ENCODE measurements at places on chromosomes 11 and 22.

GRCh38 chr11:48093795-48094642 lies 113.7 kb downstream of the PTPRJ start:
- DNase-seq: no peak

DNA sequence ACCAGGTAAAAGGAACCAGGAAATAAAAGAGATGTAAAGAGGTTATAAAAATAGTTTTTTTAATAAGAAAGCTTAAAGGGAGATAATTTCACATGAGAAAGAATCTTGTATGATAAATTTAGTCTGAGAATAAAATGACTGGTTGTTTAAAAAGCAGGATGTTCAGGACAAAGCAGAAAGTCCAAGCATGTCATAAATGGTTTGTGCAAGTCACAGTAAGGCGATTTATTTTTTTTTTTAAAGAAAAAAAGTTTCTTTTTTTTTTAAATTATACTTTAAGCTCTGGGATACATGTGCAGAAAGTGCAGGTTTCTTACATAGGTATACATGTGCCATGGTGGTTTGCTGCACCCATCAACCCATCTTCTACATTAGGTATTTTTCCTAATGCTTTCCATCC lies 30.8 kb downstream of the GLYATL2 start:
- no peak for DNase-seq

DNA sequence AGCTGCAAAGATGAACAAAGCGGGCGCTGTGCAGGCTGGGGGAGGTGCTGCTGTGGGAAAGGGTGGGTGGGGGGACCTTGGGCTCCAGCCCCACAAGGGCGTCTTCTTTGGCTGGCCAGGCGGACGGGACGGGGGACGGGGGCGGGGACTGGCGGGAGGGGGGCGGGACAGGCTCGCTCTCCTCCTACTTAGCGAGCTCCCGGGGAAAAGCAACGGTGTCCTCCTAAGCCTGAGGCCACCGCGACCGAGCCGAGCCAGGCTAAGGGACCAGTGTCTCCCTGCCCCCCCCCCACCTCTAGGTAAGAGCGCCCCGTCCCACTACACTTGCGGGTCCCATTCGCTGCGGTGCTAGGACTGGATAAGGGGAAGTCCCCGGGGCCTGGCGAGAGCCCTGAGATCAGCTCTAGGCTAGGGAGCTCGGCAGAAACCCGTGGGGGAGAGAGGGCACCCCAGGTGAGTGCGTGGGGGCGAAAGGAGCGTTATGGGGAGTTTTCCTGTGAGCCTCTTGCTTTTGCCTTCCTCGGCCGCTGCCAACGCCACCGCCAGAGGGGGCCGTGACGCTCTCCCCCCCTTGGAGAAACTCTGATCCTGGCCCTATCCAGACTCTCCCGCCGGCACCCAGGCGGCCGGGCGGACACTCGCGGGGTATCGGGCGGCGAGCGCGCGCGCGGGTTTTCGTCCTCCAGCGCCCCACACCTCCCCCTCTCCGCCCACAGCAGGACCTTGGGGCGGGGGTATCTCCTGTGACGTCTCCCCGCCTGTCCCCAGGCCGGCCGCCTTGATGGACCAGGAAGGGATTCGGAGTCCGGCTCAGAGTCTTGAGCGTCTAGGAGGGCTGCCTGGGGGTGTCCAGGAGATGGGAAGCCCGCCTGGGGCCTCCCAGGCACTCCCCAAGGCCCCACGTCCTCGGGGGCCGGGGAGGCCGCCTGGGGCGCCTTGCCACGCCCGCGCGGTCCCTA lies at the start of gene PHLDB1:
Gene PHLDB1, plus strand, starts transcription at position 215 of the 959 bp plus-strand sequence. CDS start 6,222 bp downstream, outside the sequence.
- no peak for DNase-seq

- DNase-seq: no peak
Measured at GRCh38 chr11:1916986-1917522, 2.4 kb upstream of the TNNT3 start.

GRCh38 chr11:50075856-50076255 lies 43.2 kb downstream of the OR4C45 start:
- DNase-seq: no peak

DNA sequence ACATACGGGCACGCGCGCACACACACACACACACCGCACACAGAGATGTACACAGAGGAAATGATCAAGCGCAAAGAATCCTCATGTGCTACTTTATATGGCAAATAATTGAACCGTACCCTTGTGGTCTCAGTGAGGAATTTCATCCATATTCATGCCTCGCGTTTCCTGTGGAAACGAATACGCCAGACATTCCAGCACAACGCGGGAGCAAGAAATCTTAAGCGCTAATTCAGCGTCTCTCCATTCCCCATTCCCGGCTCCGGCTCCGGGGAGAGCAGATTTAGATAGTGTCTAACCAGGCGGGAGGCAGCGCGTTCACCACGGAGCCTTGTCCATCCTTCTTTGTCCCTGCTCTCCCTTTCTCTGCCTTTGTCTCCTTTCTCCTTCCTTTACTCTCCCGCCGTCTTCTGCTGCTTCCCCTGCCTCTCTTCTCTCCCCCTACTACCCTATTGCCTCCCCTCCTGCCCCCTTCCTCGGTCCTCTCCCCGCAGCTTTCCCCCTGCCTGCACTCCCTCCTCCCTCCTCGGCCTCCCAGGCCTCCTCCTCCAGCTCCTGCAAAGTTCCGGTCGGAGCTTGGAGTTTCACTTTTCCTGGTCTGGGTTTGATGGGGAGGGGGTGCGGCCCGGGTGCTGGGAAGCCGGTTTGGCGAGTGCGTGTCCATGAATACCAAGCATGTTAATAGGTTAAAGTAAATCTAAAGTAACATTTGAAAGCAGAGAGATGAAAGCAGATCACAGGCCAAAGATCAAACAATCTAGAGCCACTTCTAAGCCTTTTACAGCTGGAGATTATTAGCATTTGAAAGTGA lies 579.3 kb downstream of the BUD13 start:
- no peak for DNase-seq

DNA sequence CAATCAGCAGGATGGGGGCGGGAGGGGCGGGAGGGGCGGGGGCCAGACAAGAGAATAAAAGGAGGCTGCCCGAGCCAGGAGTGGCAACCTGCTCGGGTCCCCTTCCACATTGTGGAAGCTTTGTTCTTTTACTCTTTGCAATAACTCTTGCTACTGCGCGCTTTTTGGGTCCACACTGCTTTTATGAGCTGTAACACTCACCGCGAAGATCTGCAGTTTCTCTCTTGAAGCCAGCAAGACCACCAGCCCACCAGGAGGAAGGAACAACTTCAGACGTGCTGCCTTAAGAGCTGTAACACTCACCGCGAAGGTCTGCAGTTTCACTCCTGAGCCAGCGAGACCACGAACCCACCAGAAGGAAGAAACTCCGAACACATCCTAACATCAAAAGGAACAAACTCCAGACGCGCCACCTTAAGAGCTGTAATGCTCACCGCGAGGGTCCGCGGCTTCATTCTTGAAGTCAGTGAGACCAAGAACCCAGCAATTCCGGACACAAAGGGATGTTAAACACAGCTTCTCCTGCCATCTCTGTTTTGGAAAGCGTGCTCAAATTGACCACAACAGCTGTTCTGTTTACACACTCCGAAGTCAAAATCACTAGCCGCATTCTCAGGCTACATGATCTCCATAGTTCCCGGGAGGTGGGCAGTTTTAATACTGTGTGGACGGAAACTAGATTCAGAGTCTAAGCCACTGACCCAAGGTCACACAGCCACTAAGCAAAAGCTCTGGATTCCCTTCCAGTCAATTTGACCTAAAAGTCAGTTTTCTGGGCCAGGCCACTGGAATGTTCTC lies 11.9 kb downstream of the PLAAT2 start:
- no peak for DNase-seq

- no peak for DNase-seq
Measured at GRCh38 chr11:533586-534395, 1.6 kb downstream of the HRAS start.

DNA sequence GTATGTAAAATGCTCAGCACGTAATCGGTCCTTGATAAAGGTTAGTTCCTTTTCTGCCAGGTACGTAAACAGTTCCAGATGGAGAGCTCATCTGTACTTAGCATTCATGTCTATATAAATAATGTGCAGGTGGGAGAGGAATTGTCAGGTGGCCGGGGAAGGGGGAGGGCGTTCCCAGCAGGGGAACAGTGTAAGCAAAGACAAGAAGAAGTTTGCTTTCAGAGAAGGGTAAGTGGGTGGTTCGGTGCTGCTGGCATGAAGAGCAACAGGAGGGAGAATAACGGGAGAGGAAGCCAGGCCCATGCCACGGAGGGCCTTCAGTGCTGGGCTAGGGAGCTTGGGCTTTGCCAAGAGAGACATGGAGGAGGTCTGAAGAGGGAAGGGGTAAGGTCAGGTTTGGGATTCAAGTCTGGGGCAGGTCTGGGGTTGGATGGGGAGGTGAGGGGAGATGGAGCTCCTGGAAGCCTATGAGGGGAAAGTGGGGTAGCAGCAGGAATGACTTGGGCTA lies 11.4 kb upstream of the WNT11 start:
- DNase-seq: peak; percentile 41

DNA sequence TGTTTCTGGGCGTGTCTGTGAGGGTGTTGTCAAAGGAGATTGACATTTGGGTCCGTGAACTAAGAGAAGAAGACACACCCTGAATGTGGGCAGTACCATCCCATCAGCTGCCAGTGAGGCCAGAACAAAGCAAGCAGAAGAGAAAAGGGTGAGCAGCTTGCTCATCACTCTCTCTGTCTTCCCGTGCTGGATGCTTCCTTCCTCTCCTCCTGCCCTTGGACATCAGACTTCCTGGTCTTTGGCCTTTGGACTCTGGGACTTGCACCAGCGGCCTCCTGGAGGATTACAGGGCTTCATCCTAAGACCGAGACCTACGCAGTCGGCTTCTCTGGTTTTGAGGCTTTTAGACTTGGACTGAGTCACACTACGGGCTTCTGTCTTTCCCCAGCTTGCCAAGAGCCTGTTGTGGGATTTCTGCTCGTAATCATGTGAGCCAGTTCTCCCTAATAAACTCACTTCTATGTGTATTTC lies 18.8 kb downstream of the APOL2 start:
- DNase-seq: no peak

- DNase-seq: no peak
Measured at GRCh38 chr22:38612217-38613006, 42.4 kb upstream of the DMC1 start.

GRCh38 chr11:67468456-67468758 lies 644 bp downstream of the TMEM134 start:
- DNase-seq: no peak

- DNase-seq: no peak
Measured at GRCh38 chr11:4093519-4094347, 866 bp upstream of the RRM1 start.

DNA sequence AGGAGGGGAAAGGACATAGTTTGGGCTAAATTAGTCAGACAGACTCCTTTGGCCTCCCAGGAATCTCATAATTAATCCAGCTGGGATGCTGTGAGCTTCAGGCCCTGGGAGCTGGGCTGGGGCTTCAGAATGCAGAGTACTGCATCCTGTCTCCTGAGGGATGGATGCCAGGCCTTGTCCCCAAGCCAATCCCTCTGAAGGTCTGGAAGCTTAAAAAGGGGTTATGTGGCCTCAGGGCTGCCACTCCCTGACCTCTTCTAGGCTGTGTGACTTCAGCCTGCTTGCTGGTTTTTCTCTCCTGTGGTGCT lies 6.9 kb upstream of the LRRC32 start:
- no peak for DNase-seq

GRCh38 chr11:128871168-128871610 lies 4.1 kb upstream of the KCNJ1 start:
- no peak for DNase-seq

DNA sequence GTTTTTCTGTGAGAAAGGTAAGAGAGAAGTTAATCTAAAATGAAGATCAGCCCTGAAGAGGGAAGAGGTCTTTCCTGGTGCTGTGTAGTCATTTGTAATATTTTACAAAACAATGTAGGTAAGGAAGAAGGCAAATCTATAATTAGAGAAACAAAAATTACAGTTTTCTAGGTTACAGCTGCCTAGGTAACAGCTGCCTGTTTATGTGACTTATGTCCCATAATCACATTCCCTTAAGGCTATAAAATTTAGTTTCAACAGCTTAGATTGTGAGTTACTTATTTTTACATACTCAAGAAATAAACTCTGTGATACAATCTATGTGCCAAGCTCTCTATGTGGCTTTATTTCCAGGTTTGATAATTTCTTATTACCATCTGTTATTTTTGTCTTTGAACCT lies 19.8 kb downstream of the LUZP2 start:
- DNase-seq: no peak

- no peak for DNase-seq
Measured at GRCh38 chr11:11980841-11981308, 27.6 kb downstream of the DKK3 start.

DNA sequence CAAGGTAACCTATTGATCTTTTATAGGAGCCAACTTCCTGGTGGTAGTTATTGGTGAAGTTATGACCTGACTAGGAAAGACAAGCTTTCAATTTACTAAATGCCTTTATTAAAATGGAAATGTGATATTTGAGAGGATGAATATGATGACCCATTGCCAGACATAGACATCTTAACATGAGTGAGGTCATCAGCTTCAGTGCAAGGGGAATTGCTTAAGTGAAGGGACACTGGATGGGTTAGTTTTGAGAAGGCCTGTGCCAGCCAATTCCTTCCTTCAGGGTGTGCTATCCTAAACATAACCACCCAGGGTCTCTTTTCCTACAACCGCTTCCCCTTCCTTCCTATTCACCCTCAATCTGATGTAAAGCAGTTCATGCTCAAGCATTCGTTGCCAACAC lies 21.5 kb downstream of the NAV2 start:
- DNase-seq: no peak

DNA sequence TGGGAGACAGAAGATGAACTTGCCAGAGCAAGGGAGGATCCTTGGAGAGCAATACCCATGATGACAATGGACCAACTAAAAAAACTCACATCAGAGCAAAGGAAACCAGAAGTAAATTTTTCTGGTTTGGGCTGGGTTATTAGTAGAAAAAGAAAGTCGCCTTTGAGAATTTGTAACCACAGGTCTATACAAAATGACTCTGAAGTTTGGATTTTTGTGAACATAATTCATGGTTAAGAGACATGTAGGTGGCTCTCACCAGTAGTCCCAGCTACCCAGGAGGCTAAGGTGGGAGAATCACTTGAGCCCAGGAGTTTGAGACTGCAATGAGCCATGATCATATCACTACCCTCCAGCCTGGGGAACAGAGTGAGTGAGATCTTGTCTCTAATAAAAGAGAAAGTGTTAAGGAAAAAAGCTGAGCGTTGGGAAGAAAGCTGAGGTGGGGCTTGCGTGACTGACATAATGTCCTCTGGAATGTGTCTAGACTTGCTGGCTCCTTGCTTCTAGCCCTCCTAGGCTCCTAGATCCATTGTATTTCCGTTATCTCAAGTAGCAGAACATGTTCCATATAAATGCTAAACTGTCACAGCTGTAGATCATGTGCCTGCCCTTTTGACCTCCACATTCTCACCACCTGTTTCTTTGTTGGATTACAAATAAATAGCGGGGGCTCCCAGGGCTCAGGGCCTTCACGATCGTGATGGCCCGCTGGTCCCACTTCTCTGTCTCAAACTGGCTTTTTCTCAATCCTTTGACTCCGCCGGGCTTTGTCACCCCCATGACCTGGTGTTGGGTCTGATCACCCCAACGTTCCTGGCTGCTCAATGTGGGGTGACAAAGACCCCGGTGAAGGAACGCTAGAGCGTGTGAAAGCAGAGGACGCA lies 56.2 kb upstream of the SC5D start:
- no peak for DNase-seq

- DNase-seq: no peak
Measured at GRCh38 chr11:88151709-88152265, 23.5 kb downstream of the RAB38 start.

GRCh38 chr11:35165423-35166368 lies 26.7 kb downstream of the CD44 start:
- DNase-seq: no peak

Data from NCI-H2081 treated with DMSO at 0.1 percent for 48 hours (cell line).